CD4-positive, alpha-beta memory T cell (primary cell): ENCODE measurements at places on chromosomes 7 and 10. TPM values are rescaled to one million over a fixed set of nuclear protein-coding genes. Genes with fewer than 3 reads are reported as not detected.

Gene FOXP2
- not detected for polyA plus RNA-seq

Gene NXPH1
- polyA plus RNA-seq: not detected

Gene TRIM73
- 0.15 TPM for polyA plus RNA-seq

Gene CASTOR2
- polyA plus RNA-seq: 0.55 TPM

Gene CPEB3
- 0.88 TPM for polyA plus RNA-seq

Gene DLX5
- not detected for polyA plus RNA-seq

Gene CRCP
- 42.3 TPM for polyA plus RNA-seq

Gene NUDT5
- polyA plus RNA-seq: 69.4 TPM

Gene CTAGE6
- not detected for polyA plus RNA-seq

Gene CPA4
- polyA plus RNA-seq: not detected

Gene FFAR4
- not detected for polyA plus RNA-seq

Gene MUC12
- polyA plus RNA-seq: not detected

Gene TAS2R5
- polyA plus RNA-seq: 0.33 TPM

Gene TMEM26
- not detected for polyA plus RNA-seq

Gene CFAP70
- polyA plus RNA-seq: not detected

Gene ODAD2
- polyA plus RNA-seq: not detected

Gene GDF2
- polyA plus RNA-seq: not detected

Gene SEMA3C
- polyA plus RNA-seq: not detected

Gene OPN1SW
- not detected for polyA plus RNA-seq

Gene ANKRD30A
- polyA plus RNA-seq: not detected

Gene AZGP1
- not detected for polyA plus RNA-seq
